Fibroblast of the aortic adventitia (primary cell): ENCODE measurements at places on chromosomes 16 and 17.
A peak's percentile ranks its signal among the peaks of the same experiment; 100 is the strongest.

- peak; percentile 72 for DNase-seq
Observed at GRCh38 chr16:28879841-28880588, 1.7 kb downstream of the ATP2A1 start.

DNA sequence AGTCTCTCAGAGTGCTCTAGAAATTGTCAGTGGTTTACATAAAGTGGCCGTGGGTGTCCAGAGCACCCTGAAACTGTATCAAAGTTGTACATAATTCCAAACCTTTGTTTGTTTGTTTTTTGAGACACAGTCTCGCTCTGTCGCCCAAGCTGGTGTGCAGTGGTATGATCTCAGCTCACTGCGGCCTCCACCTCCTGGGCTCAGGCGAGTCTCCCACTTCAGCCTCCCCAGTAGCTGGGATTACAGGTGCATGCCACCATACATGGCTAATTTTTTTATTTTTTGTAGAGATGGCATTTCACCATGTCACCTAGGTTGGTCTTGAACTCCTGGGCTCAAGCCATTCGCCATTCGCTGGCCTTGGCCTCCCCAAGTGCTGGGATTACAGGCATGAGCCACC lies 24.3 kb upstream of the ADGRG1 start:
- DNase-seq = no peak

GRCh38 chr16:85422196-85422631 lies 190.9 kb upstream of the GSE1 start:
- DNase-seq = no peak

DNA sequence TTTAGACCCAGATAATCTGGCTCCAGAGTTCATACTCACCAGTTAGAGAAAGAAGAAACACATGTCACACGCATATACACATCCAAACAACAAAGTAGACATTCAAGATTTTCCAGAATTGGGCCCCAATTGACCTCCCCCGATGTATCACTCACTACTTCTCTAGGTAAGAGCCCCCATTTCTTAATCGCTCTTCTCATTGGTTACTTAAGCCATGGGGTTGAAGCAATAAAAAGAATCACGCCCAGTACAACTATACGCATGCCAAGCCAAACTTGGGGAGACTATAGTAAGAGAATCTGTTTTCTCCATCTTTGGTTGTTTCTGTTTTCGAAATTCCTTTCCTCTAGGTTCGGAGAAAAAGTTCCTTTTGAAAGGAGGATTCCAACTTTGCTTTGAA lies 565 bp downstream of the DDX52 start:
- DNase-seq = peak; percentile 48

DNA sequence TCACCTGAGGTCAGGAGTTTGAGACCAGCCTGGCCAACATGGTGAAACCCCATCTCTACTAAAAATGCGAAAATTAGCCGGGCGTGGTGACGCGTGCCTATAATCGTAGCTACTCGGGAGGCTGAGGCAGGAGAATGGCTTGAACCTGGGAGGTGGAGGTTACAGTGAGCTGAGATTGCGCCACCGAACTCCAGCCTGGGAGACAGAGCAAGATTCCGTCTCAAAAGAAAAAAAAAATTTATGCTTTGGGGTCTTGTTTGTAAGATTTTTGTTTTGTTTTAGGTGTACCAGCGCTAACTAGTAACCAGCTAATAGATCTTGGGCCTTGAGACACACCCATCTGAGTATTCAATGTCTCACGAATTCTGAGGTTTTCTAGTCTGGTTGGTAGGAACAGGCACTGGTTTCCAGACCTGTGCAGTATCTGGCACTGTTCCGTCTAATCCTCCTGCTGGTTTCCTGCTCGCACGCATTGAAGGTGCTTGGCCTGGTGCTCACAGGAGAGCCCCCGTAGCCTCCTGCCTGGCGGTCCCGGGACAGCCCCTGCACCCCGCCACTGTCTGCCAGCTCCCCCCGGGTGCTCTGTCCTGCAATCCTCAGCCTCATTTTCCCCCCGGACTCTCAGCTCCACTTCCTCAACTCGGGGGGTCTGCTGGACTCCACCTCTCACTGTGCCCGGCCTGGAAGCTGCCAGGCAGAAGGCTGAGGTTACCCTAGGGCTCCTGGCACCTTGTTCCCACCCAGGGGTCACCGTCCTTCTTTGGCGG lies 10.6 kb upstream of the DUS1L start:
- DNase-seq = no peak

DNA sequence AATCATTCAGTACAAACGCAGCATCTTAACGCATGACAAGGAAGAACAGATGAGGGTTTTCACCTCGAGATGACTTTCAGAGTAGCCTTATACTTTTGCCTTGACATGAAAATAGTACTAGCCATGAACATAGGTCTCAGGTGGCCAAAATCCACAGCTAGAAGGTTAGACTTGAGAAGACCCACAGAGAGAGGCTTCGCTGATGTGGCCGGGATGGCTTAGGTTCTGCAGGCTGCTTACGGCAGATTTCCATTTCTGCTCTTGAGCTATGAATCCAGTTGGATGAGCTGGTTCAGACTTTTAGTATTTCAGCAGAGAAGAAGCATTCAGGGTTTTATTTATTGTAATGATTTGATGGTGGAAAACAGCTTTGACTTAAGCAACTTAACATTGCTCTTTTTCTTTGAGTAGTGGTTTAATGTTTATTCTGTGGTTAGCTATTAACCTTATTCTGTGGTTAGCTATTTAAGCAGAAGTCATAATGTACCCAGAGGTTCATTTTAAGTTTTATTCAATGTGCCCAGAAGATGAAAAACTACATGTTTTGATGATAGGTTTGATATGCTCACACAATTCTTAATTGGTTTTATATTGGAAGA lies 7.6 kb downstream of the KRT24 start:
- no peak for DNase-seq

- no peak for DNase-seq
Observed at GRCh38 chr17:32879134-32879533, 2.2 kb upstream of the MYO1D start.

DNA sequence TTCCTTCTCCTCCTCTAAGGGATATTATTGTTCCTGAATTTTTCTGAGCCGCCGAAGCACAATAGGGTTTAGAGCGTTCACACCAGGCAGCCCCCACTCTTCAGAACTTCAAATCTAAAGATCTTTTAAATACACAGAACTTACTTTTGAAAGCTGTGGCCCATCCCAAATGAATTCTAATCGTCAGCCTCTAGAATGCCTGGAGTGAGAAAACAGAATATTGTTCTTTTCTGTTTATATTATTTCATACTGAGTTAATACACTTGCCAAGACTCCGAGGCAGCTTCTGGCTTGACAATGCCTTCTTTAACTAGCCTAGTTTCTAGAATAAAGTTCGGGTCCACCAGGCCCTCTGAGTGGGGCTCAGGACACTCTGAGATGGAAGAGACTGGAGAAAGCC lies 405.6 kb downstream of the WWOX start:
- no peak for DNase-seq

DNA sequence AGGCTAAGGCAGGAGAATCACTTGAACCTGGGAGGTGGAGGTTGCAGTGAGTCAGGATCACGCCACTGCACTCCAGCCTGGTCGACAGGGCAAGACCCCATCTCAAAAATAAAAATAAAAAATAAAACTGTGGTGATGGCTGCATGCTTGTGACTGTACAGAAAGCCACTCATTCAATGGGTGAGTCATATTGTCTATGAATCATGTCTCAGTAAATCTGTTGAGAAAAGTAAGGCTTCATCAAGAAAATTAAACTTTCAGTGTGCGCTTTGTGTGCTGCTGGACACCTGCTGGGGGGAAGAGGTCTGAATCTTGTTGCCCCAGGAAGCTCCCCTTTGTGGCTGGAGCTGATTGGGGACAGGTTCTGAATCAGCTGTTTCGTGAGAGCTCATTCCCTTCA lies 11.3 kb downstream of the NUBP1 start:
- DNase-seq = peak; percentile 39

DNA sequence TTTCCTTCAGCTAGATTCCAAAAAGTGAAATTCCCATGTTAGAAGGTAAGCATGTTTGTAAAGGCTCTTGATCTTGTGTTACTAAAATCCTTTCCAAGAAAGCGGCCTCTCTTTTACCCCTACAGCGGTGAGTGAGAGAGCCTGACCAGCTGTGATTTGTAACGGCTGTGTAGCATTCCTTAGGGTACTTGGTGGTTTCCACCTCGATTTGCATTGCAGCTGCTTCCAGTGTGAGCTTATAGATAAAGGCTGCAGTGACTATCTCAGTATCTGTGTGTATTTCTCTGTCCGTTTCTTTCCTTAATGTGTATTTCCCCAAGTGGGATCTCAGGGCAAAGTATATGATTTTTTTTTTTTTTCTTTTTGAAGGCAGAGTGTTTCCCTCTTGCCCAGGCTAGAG lies 169.4 kb downstream of the SNX29 start:
- no peak for DNase-seq

GRCh38 chr17:41308251-41308917 lies 725 bp downstream of the KRTAP16-1 start:
- DNase-seq = no peak

DNA sequence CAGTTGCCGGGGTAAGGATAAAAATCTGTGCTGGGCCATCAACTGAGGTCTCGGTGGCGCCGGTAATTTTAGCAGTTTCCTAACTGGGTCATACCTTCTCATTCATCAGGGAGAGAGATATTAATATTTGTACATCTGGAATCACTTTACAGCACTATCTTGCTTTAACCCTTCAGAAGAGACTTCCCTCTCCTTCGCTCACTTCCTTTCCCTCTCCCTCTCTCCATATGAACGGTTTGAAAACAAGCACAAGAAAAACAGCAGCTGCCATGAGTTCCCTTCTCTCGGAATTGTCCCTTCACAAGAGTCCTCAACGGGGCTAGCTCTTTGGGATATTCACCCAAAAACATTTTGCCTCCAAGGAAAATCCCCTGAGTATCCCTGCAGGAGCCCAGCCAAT lies 144.3 kb upstream of the NOG start:
- no peak for DNase-seq
